ENCODE measurements at places on chromosomes 5 and 9.

DNA sequence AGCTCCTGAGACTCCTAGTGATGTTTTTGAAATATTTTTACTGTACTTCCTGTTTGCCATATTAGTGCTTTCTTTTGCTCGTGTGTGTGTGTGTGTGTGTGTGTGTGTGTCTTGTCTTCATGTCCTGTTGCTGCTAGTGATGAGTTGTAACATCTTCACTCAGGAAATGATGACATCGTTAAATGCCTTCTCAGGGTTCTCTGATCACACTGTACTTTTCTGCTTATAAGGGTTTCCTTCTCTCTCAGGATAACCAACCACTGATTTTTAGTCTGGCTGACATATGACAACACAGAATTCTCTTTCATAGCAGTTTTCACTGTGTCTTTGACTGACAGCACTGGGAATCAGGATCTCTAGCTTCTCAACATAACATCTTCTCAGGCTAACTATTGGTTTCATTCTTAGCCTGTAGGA, 16.1 kb downstream of the SV2C start:
- no peak for DNase-seq

DNA sequence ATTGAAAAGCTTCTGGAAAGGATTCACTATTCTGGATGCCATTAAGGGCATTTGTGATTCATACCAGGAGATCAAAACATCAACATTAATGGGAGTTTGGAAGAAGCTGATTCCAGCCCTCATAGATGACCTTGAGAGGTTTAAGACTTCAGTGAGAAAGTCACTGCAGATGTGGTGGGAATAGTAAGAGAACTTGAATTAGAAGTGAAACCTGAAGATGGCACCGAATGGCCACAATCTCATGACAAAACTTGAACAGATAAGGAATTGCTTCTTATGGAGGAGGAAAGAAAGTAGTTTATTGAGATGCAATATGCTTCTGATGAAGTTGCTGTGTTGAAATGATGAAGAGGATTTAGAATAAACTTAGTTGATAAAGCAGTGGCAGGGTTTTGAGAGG, 254.6 kb upstream of the SLC24A2 start:
- no peak for DNase-seq

- DNase-seq: no peak
These were observed 147.0 kb downstream of the CSNK1G3 start for GRCh38 chr5:123659011-123659410.

DNA sequence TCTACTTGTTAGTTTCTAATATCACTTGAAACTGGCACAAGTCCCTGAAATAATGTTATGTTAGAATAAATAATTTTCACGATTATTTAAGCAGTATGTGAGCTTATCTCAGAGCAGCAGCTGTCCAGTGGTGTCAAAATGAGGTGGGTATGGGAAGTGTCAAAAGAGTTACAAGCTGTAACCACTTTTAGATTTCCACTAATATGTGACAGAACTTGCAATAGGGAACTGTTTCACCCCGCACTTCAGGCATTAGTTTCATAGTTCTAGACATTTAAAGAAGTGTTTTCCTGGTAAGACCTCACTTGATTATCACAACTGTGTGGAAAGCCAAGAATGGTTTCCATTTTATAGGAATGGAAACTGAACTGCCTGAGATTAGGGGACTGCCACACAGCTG, 2.9 kb upstream of the ISCA1 start:
- no peak for DNase-seq

DNA sequence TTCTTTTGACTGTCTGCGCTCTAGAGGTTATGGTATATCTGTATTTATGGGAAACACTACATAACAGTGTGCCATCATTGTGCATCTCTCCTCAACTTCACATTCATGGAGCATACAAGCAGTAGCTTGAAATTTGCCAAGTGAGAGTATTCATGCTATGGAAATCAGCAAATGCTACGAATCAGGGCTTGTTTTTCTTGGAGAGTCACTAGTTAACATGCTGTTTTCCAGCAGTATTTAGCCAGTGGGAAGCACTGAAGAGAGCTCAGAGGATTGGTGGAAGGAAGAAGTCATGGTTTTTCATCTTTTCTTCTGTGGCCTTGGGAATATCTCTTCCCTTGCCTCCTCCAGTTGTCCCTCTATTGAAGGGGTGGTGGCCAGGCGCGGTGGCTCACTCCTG, 303.0 kb downstream of the PSAT1 start:
- DNase-seq: no peak

- no peak for DNase-seq
These were observed 12.2 kb downstream of the CXXC5 start for GRCh38 chr5:139660105-139660922.

GRCh38 chr9:136840140-136840876, 2.0 kb upstream of the AJM1 start:
- no peak for DNase-seq

GRCh38 chr5:72503888-72504491, 3.2 kb downstream of the ZNF366 start:
- no peak for DNase-seq

DNA sequence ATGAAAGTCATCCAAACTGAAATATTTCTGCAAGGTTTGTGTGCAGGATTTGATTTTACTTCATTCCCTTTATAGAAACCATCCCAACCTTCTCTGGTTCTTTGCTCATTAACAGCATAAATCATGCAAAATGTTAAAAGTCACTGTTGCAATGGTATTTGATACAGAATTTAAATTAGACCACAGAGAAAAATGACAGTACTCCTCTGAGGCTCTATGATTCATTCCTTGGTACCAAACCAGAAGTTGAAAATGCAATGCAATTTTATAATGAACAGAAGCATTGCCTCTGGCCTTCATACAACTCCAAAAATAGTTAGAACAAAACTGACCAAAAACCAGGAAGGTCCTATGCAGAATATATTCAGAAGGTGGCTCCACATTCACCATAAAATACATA, 607.1 kb downstream of the TLE1 start:
- DNase-seq: no peak

DNA sequence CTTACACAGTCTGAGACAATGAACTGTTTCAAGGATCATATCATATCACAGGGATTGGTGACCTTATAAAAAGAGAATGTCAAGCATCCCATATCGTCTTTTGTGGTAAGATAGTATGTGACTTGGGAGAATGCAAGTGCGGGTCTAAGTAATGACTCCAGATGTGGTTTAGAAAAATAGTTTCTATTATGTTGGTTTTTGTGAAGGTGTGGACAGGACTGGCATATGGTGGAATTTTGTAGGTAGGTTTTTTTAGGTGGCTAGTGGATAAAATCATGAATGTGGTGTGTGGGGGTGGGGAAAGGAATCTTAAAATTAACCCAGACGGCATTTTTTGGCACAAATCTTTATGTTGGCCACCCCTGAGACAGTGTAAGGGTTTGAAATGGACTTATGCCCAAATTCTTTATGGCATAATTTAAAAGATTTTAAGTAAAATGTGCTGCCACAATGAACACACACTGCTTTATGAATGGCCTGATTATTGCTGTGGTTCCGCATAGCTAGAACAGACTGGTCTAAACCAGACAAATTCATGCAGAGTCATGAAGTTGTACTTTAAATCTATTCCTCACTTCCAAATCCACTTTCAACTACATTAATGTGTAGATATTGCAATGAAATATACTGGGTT, 204.8 kb upstream of the HAPLN1 start:
- DNase-seq: no peak

DNA sequence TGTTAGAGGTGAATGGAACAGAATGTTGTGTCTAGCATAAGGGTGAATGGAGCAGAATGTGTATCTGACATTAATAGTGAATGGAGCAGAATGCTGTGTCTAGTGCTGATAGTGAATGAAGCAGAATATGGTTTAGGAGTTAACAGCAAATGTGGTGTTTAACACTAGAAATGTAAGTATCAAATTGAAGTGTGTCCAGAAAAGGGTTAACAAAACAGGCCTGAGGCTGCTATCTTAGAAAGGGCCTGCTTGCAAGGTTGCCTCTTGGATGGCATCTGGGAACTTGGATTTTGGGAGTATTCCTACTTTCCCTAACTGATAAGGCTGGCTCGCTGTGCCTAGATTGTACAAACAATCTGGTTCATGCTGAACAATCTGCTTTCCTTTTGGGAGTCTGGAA, 76.1 kb downstream of the G3BP1 start:
- DNase-seq: no peak

DNA sequence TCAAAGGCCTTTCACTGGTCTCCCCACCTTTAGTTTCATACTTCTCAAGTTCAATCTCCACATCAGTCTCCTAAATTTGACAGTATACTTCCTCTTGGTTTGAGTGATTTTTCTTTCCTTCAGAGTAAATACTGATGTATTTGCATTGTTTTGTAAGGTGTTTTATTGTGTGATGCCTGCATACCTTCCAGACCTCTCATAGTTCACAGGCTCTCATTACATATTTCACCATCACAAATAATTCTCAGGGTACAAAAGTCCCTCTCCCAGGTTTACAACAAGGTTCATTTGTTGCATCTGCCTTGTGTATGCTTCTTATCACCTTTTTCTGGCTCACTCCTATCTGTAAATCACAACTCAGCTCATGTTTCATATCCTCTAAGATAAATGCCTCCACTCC, 22.2 kb upstream of the TUSC1 start:
- DNase-seq: no peak

- no peak for DNase-seq
These were observed 267.5 kb downstream of the EBF1 start for GRCh38 chr5:158832096-158832685.

GRCh38 chr9:80440724-80441123, 869.0 kb downstream of the TLE4 start:
- no peak for DNase-seq

DNA sequence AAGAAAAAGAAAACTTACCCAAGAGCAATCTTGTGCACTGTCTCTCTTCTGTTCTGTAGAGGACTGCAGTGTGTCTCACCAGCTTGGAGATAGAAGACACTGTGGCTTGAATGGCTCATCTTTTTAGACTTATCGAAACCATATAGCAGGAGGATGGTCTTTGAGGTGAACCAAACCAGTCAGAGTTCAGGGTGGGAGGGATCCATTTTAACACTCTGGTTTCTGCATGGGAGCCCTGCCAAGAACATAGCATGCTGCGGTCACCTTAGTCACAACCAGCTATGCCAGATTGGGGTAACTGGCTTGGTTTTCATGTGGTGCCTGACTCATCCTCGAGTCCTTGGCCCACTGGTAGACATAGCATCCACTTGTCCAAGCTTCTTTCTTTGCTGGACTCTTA, 135.1 kb downstream of the PAPPA start:
- DNase-seq: peak; percentile 19

DNA sequence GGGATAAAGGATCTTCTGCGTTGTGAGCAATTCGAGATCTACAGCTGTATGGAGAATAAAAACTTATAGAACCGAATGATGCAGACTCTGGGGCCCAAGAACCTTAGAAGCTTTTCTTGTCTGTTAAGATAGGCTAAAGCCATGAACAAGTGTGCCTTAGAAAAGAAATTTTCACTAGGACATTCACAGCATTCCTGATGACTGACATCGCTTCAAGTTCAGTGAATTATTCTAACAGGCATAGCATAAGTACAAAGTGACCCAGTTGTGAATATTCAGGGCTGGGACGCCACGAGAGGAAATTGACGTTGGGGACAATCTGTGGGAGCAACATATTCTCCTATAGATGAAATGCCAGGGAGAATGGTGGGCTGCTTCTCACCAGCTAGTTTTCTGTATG, 32.0 kb upstream of the PANK3 start:
- DNase-seq: no peak

DNA sequence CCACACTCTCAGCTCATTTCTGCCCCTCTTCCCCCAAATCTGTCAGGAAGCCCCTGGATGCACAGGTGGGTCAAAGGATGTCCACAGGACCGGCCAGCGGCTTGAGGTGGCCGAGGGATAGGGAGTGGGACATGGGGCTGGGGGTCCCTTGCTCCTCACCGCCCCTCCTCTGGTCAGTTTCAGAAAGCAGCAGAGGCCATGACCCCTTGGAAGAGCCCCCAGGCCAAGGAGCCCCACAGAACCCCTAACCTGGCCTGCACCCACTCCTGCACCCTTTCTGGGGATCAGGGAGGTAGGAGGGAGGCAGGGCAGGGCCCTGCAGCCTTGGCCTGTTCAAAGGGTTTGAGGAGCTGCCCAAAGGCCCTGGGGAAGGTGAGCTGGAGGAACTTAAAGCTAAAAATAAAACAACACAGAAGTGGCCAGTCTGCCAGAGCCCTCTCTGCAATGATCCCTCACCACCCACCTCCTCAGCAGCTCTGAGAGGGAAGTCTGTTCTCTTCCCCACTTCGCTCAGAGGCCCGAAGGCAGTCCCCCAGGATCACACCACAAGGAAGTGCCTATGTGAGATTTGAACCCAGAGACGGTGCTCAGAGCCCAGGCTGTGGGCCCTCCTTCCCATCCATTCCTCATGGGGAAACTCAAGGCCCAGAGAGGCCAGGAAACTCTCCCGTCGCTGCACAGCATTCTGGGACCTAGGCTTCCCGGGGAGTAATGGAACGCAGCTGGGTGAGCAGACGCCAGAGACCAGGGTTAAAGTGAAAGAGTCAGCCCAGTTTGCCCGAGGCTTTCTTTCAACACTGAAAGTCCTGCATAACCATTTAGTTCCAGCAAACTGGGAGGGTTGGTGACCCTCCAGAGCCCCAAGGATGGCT, 910 bp downstream of the ENG start:
- no peak for DNase-seq

GRCh38 chr5:6436715-6437331, 11.8 kb upstream of the UBE2QL1 start:
- DNase-seq: no peak

- no peak for DNase-seq
These were observed 167.7 kb downstream of the CD180 start for GRCh38 chr5:67028941-67029340.

DNA sequence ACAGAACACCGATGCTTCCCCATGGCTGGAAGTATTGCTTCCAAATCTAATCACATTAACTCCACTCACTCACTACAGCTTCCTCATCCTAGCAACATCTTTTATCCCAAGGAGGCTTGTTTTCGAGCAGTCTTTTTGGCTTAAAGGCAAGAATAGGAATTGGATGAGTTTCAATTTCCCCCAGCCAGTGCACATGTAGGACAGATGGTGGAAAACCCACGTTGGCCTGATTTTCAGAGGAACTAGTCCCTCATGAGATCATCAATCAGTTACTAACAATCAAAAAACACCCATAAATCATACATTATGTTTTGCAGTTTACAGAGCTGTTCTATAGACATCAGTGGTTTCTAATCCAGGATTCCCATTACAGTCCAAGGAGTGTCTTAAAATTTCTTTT, 48.5 kb upstream of the AGXT2 start:
- DNase-seq: no peak

- DNase-seq: no peak
These were observed 65.8 kb downstream of the SHB start for GRCh38 chr9:38003230-38003629.

- DNase-seq: no peak
These were observed 41.6 kb downstream of the KIAA1191 start for GRCh38 chr5:176319827-176320554.
